Posterior vena cava (tissue), 2 donors: ENCODE measurements at places on chromosomes 2 and 18. TPM values are rescaled to one million over a fixed set of nuclear protein-coding genes. Genes with fewer than 3 reads are reported as not detected.
A peak's percentile ranks its signal among the peaks of the same experiment; 100 is the strongest.

The VIT gene
- 36.2 TPM for total RNA-seq

GRCh38 chr2:232880764-232881351 lies 10.8 kb downstream of the SNORC start:
- peak; percentile 68 for DNase-seq

The GNLY gene
- total RNA-seq = 2.4 TPM

GRCh38 chr2:150806336-150806735 lies 318.9 kb upstream of the RND3 start:
- DNase-seq = no peak
